Breast epithelium (tissue), 4 donors: ENCODE measurements at places on chromosomes 13 and 19. TPM values are rescaled to one million over a fixed set of nuclear protein-coding genes. Genes with fewer than 3 reads are reported as not detected.

DNA sequence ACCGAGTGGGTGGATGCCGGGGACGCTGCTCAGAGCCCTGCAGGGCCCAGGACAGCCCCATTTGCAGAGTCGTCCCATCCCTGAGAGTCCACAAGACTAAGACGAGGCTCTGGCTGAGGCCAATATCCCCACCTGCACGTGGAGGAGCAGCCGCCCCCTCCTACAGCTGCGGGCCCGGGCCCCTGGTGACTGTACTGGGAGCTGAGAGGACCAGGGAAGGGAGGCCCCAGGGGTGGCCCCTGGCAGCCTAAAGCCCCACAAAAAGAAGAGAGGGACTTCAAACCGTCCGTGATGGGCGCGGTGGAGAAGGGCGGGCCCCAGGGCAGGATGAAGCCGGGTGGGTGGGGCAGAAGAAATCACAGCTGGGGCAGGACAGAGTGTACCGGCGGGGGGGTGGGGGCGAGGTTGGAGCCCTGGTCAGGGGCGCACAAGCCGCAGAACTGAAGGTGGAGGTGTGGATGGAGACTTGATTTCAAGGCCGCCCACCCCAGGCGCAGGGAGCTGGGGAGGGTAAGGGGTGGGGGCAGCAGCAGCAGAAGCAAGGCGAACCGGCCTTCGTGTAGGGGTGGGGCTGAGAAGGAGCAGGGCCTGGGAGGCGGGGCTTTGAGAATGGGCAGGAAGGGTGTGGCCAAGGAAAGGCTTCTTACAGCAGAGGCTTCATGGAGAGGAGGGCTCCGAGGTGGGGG, 12.9 kb downstream of the CFD start:
- DNase-seq: no peak

- DNase-seq: no peak
These were observed 76.9 kb upstream of the C13orf46 start for GRCh38 chr13:114050536-114051450.

GRCh38 chr13:91162180-91162579, 185.3 kb upstream of the MIR17HG start:
- no peak for DNase-seq

DNA sequence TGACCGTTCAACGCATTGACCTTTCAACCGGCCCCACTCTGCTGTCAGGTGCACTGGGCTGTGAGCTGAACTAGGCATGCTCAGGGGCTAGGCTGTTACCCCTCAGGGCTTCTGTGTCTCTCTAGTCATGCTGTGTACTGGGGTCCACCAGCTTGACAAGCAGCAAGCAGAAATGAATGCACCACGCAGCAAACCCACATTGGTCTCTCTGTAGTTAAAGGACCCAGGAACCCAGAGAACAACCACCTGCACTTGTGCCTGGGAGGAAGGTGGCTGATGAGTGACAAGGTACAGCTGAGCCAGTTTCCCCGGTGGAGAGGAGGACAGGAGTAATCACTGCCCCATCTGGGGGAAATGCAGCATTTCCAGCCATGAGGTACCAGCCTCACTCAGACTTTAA, 159.9 kb downstream of the USP12 start:
- DNase-seq: no peak

DNA sequence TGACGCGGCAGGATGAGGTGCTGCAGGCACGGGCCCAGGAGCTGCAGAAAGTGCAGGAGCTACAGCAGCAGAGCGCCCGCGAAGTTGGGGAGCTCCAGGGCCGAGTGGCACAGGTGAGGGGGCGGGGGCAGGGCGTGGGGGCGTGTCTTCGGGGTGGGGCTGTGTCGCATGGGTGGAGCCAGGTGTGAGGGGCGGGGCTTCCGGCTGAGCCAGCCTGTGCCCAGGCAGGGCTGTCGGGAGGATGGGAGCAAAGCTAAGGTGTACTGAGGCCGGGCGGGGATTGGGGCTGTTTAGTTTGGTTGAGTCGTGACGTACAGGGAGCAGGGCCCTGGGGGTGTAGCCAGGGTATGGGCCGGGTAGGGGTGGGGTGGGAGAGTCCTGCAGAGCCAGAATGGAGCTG, 62.3 kb downstream of the KCNC3 start:
- no peak for DNase-seq

DNA sequence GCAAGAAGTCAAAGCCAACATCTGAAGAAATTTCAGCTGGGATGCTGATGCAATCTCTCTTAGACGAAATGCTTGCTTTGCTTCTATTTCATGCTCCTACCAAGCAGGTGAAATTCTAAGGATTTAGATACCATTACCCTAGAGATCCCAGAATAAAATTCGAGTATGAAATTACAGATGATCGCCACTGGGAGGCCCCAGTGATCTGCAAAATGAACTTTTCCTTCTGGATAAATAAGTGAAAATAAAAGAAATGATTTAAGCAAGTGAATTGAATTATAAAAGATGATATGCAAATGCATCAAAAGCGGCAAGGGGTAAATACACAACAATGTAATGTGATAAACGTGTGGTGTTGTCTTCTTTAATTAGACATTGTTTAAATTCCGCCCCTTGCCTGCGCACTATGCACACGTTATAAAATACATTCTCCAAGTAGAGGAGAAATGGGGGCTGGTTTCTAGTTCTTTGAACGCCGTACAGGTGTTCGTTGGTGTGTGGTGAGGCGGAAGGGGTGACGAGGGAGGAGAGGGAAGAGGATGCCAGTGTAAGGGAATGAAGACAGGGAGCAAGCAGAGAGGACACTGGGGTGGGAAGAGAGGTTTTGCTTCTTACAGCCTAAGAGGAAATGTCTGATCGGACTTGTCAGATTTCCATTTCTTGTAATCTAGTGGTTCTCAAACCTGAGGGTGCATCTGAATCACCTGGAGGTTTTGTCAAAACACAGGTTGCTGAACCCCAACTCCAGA, 58.0 kb downstream of the ERCC5 start:
- DNase-seq: no peak

DNA sequence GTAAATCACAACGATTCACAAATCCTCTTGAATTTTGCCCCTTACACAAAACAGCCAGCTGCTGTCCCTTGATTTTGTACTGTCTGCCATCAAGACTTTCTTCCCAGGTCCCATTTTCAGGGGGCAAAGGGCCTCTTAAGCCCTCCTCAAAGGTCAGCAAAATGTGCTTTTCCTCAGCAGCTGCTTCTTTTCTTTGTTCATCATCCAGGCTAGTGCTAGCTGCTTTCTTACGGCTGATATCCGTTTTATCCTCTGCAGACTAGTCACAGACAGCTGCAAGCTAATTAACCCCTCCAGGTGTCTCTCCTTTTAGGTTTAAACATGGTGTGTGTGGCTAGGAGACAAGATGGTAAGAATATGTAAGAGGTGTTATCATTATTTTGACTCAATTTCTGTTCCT, 90.9 kb downstream of the NALCN start:
- DNase-seq: no peak

ZNF221 gene
- 7.2 TPM for total RNA-seq

DIRAS1 gene
- 3.6 TPM for total RNA-seq

CDC42EP5 gene
- total RNA-seq: 17.4 TPM

PCDH20 gene
- total RNA-seq: 0.29 TPM
